ENCODE measurements at places on chromosomes 4 and X. TPM values are rescaled to one million over a fixed set of nuclear protein-coding genes. Genes with fewer than 3 reads are reported as not detected.

The VCX3B gene
- not detected for total RNA-seq

The RAB33A gene
- 3.4 TPM for total RNA-seq

The PRKX gene
- total RNA-seq = 23.1 TPM

The IL1RAPL1 gene
- total RNA-seq = not detected
